ENCODE measurements at places on chromosomes 4 and X.

- no peak for DNase-seq
Measured at GRCh38 chr4:18057821-18058533, 36.4 kb upstream of the LCORL start.

DNA sequence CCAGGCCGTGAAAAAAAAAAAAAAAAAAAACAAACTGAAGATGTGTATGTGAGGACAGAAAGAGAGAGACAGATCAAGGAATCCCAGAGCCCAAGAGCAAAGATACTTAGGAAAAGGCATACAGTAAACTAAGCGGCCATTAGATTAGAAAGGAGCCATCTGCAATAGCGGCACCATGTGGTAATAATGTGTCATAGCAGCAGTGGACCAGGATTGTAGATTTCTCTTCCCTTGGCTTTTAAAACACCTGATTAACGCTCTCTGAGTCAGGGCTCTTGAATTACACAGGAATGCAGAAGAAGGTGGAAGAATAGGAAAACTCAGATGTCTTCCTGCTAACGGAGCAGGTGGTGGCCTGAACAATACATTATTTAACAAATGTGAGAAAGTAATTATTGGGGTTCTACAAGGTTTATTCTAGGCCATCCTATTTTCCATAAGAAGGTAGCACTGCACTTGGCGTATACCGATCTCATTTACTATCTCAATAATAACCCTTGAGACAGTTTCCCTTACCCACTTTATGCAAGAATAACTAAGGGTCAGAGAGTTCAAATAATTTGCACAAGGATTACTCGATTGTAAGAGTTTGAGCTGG is 182.7 kb downstream of the KCNIP4 start:
- peak; percentile 2 for DNase-seq

GRCh38 chr4:54614149-54614548 is 43.6 kb upstream of the KIT start:
- DNase-seq = no peak

DNA sequence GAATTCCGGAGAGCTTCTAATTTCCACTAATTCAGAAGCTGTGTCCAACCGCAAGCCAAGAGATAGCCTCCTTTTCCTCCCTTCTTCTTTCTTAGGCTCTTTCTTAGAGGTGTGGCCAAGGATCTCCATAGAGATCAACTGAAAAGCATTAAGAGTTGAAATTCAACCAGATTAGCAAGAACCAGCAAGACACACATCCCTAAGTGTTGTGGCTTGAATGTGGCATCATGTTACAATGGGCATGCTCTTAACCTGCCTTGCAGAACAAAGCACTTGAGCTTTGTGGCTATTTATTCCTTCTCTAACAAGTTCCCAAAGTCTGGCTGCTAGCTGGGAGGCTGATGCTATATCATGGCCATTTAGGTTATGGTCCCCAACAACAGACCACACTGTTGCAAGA is 10.4 kb downstream of the ANOS1 start:
- no peak for DNase-seq

GRCh38 chrX:70044541-70045245 is 5.0 kb downstream of the AWAT2 start:
- no peak for DNase-seq

GRCh38 chrX:64894454-64895038 is 81.7 kb downstream of the ZC4H2 start:
- peak; percentile 13 for DNase-seq

DNA sequence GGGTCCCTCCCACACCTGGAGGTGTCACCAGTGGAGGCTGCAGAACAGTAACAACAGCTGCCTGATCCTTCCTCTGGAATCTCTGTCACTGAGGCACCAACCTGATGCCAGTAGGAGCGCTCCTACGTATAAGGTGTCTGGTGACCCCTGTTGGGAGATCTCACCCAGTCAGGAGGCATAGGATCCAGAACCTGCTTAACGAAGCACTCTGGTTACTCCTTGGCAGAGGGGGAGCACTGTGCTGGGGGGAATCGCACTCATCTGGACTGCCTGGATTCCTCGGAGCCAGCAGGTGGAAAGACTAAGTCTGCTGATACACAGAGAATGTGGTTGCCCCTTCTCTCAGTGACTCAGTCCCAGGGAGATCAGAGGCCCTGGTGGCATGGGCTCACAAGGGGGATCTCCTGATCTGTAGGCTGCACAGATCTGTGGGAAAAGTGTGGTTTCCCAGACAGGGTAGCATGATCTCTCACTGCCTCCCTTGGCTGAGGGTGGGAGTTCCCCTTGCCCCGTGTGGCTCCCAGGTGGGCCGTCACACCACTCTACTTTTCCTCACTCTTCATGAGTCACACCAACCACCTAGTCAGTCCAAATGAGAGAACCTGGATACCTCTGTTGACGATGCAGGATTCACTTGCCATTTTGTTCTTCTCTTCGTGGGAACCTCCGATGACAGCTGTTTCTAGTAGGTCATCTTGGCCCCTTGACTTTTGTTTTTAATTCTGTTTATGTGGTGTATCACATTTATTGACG is 305.9 kb downstream of the IDS start:
- DNase-seq = peak; percentile 23

GRCh38 chr4:41369680-41370079 is 113.0 kb downstream of the UCHL1 start:
- no peak for DNase-seq

GRCh38 chr4:123418351-123418931 is 21.8 kb downstream of the SPRY1 start:
- no peak for DNase-seq

- no peak for DNase-seq
Measured at GRCh38 chrX:39718981-39719380, 378.8 kb downstream of the BCOR start.

- DNase-seq = peak; percentile 46
Measured at GRCh38 chrX:119647552-119648420, 41.6 kb upstream of the NKRF start.

GRCh38 chr4:121534187-121534586 is 153.4 kb upstream of the QRFPR start:
- no peak for DNase-seq

- DNase-seq = no peak
Measured at GRCh38 chr4:100149190-100149589, 41.1 kb downstream of the DDIT4L start.

GRCh38 chr4:41339812-41340809 is 83.4 kb downstream of the UCHL1 start:
- no peak for DNase-seq

GRCh38 chr4:156803056-156803455 is 168.5 kb downstream of the PDGFC start:
- no peak for DNase-seq

- DNase-seq = no peak
Measured at GRCh38 chr4:15131551-15131950, 129.3 kb downstream of the CPEB2 start.

- DNase-seq = no peak
Measured at GRCh38 chr4:128285085-128285997, 2.3 kb downstream of the PGRMC2 start.

DNA sequence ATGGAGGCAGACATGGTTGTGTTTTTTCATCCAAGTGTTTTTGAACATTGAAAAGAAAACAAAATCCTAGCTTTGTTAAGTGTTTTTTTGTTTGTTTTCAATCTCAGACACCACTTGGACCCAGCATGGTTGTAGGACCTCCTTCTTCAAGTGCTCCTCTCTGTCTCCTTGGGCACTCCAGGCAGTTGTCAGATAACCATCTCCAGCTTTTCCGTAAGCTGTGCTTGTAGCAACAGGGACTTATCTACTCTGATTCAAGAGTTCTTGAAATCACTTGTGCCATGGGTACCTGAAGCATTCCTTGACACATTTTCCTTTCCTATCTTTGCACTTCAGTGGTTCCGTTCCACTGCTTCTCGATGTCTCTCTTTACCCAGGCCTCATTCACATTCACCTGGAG is 334.9 kb upstream of the DDX53 start:
- no peak for DNase-seq

DNA sequence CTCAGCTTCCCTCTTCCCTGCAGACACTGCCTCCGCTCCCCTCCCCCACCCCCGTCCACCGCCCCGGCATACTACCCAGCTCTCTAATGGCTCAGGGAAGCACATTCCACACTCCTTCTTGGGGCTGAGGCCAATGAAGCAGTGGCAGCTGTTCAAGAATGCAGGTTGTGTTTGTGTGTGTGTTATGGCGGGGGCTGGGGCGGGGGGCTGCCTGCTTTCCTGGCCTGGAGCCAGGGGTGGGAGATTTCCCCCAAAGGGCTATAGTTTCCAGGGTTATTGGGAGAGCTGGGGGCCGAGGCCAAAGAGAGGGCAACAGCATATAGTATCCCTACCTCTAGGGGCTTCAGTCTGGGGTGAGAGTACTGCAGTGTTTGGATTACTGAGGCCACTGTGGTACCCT is 149.4 kb downstream of the EFNB1 start:
- no peak for DNase-seq

DNA sequence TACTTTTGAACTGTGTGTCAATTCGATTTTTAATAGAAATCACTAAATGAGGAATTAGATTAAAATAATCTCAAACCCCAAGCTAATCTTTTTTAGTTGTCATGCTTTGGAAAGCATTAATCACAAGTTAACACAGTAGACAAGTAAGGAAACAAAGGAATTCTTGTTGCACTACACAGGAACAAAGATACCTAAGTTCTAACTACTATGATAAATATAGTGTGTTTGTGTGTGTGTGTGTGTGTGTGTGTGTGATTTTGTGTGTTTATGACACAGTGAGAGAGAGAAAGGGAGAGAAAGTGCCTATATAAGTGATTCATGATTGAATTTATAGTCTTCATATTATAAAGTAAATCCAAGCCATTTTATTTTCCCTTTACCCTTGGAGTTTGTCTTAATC is 931.4 kb downstream of the PCDH7 start:
- no peak for DNase-seq

DNA sequence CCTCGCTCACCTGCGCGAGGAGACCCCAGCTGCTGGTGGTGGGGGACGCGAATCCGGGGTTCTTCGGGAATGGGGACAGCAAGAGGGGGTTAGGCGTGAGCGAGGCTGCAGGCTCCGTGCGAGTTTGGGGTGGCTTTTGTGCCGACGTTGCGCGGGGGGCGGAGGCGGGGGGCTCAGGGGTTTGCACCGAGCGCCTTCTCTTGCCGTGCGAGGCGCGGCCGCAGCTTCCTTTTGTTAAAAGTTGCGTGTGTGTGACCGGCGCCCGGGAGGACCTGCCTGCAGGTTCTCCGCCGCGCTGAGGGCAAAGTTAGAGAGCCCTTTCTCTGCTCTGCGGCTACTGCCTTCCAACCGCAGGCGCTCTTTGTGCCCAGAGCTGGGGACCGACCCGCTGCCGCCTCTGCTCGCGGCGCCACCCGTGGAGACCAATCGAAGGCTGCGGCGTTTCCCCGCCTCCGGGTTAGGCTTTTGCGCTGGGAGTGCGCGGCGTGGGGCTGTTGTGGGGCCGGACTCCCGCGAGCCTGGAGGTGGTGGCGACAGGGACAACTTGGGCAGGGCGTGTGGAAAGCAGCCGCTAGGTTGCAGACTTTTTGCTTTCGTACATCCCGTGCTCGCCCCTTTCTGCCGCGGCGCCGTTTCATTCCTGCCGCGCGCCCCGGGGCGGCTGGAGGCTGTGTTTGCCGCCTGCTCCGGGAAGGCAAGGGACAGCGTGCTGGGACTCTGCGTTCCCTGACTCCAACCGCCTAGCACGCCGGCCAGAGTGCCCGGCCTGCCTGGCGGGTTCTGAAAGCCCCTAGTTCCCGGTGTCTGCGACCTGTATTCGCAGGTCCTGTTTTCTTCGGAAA is 716 bp downstream of the KIT start:
- DNase-seq = peak; percentile 25

GRCh38 chr4:45078201-45078600 is 351.8 kb upstream of the GNPDA2 start:
- DNase-seq = no peak

- DNase-seq = no peak
Measured at GRCh38 chr4:5412296-5412695, 296.1 kb downstream of the EVC2 start.

- no peak for DNase-seq
Measured at GRCh38 chr4:67700116-67700737, 728 bp downstream of the UBA6 start.

DNA sequence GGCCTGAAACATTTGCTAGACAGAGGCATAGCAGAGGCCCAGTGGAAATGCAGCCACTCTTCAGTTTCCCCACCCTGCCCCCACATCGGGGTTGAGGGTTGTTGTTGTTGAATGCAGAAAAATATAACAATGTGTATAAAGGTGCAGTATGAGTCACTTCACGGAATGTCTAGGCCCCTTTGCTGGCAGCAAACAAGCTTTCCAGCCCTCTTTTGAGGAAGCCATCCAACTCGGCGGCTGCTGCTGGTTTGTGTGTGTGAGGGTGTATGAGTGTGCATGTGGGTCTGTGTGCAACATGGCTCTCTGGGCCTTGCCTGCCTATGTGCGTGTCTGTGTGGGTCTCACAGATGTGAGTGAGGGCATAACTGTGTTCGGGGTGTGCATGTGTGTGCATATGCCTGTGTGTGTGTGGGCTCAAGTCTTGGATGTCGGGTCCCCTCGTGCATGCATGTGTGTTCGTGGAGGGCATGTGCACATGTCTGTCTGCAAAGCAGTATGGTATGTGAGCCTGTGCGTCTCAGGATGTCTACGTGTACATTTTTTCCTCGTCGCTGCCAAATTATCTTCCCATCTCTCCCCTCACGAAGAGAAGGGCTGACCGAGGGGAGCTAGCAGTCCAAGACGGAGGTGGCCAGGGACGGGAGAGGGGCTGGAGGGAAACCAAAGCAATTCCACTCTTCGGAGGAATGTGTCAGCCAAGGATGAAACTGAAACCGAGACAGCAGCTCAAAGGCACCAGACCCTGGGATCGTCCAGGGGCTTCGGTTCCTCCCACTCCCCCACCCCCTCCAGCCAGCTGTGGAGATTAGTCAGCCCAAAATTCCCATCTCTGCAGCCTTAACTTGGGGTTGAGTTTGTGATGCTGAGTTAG is 8.4 kb upstream of the ELF4 start:
- DNase-seq = no peak

DNA sequence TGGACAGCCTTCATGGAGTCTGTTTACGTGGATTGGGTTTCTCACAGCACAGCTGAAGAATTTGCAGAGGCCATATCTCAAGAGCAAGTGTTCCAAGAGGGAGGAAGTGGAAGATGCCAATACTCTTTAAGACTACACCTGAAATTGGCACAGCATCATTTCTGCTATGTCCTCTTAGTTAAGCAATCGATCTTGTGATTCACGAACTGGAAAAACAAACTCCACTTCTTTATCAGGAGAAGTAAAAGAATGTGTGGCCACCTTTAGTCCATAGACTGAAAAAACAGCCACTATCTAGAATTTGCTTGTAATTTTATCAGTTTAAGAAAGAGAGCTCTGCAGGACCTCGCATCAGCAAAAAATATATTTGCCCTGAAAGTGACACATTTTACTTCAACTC is 473.1 kb upstream of the ATOH1 start:
- DNase-seq = no peak

GRCh38 chrX:18674417-18674787 is 2.5 kb upstream of the RS1 start:
- peak; percentile 4 for DNase-seq

- DNase-seq = no peak
Measured at GRCh38 chr4:185227131-185227551, 17.7 kb downstream of the SNX25 start.

DNA sequence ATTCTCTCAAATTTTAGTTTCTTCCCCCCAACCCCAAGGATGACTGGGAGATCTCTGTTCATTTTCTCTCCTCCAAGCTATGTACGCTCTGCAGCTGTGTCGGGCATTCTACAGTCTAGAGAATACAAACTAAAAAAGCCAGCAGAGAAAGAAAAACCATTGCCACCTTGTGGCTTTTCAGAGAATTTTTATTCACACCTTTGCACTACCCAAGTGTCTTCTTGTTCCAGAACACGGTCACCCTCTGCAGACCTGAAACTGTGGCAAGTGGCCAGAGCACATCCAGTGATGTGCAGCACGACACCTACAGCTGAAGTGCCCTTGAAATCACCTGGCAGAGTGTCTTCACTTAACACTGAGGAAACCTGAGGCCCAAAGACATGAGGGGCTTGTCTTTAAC is 68.6 kb downstream of the CHST7 start:
- no peak for DNase-seq
